Endodermal cell (in vitro differentiated cells): ENCODE measurements at places on chromosomes 12 and 14.

DNA sequence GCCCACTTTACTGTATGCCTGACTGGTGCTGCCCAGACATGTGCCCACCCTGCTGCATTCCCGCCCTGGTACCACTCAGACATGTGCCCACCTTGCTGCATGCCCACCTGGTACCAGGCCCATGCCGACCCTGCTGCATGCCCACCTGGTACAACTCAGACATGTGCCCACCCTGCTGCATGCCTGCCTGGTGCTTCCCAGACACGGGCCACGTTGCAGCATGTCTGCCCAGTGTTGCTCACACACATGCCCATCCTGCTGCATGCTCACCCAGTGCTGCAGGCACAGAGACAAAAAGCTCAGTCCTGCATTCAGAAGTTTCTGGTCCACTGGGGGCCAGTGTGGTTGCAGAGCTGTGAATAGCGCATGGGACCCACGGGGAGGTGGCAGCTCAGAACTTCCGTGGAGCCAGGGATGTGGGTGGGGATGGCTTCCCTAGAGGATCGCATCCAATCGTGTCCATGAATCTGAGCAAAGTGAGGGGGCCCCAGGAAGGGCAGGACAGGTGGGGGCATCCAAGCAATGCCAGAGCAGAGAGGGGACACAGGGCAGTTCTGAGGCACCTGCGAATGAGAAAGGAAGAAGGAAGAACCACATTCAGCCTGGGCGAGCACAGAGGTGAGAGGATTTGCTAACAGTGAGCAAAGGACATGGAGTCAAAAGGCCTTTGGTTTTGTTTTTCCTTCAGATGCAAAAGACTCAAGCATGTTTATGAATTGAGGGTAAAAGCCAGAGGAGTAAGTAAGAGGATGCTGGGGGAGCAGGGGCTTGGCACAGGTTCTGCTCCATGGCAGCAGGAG is 175.9 kb upstream of the C14orf180 start:
- DNase-seq, result no peak

- no peak for DNase-seq
Observed at GRCh38 chr12:18008642-18009041, 81.4 kb downstream of the RERGL start.

DNA sequence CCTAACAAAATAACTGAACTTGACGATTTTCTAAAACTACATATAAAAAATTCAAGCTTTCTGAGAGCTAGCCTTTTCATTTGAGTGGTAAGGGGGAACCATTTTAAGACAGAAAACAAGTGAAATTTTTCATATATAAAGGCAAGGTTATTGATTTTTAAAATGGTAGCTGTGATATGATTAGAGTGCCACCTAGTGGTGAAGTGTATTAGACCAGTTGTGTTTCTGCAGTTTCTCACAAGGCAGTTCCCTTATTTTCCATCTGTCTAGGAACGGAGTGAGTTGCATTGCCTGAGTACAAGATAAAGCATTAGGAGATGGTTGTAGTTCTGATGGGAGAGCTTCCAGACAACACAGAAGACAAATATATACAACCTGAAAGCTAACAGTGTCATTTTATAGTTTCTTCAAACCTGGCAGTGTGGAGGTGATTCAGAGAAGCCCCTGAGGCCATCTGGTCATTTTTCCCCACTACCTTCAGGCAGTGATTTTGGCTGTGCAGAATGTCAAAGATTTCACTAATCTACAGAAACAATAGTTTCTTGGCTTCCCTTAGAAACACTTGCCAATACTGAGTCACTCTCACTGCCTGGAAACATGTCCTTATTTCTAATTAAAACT is 180.8 kb downstream of the C12orf50 start:
- DNase-seq, result no peak

GRCh38 chr14:44940211-44940610 is 21.5 kb downstream of the KLHL28 start:
- DNase-seq, result no peak

- no peak for DNase-seq
Observed at GRCh38 chr12:91346827-91347226, 164.2 kb upstream of the DCN start.

DNA sequence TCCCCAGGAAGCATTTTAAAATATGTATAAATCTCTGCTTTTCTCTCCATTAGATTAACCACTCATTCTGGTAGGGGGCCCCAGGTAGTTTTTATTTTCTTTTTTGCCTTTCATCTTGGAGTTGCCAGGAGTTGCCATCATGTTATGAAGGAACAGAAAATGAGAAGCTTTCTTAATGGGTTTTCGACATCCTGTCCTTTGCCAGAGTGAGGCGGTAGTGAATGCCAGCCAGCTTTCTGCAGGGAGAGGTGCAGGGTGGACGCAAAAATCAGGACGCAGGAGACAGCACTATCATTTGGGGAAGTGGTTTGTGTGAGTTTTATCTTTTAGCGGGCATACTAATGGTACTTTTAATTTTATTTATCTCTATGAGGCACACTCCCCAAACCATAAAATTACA is 1.7 kb downstream of the RASSF8 start:
- peak; percentile 77 for DNase-seq
